ENCODE measurements at places on chromosomes 3 and 15.

GRCh38 chr15:25674913-25675312, 188.2 kb downstream of the ATP10A start:
- DNase-seq: no peak

DNA sequence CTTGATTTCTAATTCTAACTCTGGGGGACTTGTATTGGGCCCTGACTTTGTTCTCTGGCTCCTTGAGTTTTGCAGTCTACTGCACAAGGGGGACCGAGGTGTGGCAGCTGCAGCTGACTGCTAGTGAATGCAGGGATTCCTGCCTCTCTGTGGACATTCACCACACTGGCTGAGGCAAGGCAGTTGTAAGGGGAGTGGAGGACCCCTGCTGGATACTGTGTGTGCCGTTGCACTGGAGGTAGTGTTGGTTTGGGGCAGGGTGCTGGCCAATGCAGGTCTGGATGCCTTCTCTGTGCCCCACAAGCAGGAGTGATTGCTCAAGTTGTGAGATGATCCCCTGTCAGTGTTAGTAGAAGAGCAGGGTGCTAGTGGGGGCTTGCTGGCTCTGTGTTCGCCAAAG, 626.1 kb downstream of the SQOR start:
- DNase-seq: peak; percentile 24

DNA sequence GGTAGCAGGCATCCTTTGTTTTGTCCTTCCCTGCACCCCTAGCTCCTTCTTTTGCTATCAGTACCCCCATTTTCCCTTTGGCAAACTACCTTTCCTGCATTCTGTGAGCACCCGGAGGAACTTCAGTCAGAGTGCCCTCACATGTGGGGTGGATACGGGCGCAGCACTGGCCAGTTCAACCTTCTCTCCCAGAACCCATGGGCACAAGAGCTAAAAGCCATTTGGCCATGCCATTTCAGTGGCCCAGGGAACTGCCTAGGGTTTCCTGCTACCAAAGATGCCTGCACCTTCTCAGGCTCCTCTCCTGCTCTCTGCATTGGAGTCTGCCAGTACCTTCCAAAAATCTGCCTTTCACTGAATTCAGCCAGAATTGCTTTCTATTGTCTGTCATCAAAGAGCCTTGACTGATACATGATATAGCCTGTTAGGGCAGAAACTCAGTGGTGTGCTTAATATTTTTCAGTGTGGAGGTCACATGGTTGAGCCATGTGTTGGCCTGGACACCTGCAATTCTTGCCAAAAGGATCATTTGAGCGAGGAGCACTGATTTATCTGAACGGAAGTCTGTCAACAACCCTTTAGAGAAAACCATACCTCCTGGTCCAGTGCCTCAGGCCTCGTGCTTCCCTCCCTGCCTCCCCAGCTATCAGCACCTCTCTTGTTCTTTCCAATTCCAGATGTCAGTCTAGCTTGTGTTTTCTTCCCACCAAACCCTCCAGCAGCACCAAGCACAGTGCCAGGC, 27.0 kb upstream of the HHATL start:
- no peak for DNase-seq

- DNase-seq: no peak
These were observed 108.2 kb downstream of the TP63 start for GRCh38 chr3:189739378-189739777.

- no peak for DNase-seq
These were observed 213.7 kb downstream of the ALCAM start for GRCh38 chr3:105580296-105580965.

DNA sequence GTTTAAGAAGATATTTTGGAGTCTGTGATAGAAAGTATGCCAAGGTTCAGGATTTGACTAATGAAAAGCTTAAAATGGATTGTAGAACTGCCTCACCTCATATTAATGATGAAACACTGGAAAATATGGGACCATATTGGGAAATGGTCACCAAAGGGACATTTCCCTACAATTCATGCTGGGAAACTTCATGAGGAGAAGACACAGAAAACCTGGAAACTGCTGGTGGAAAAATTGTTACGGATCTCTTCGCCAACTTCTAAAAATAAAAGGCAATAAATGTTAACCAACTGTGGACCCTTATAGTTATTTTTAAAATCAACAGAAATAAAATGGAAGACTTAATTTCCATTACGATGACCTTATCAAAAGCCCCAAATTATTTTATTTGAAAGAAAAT, 97.6 kb upstream of the FRMD4B start:
- DNase-seq: no peak

DNA sequence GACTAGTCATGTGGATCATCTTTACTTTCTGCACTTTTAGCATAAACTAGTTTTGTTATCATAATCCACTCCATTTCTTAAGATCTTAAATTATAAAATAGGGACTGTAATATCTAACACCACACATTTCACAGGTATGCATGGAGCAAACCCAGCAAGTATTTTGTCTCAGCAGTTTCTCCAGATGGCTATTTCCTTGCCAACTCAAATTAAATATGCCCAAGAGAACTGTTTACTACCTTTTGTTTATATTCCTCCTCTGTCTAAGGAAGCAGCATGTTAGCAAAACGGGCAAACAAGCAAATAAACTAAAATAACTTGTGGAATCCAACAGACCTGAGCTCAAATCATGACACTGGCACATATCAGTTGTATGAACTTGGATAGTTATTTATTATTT, 379.8 kb downstream of the LSAMP start:
- DNase-seq: no peak

- no peak for DNase-seq
These were observed 165.3 kb upstream of the CTNNB1 start for GRCh38 chr3:41033956-41034519.

DNA sequence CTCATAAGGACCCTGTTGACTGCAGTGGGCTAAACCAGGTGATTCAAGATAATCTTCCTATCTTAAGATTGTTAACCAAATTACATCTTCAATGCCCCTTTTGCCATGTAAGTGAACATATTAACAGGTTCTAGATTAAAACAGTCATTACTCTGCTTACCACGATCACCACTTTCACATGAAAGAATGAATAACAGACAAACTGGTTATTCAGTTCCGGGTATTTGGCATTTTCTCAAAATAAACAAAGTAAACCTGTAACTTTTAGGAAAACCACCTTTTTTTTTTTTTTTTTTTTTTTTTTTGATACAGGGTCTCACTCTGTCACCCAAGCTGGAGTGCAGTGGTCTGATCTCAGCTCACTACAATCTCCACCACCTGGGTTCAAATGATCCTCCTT, 131.2 kb downstream of the IMPG2 start:
- DNase-seq: no peak

DNA sequence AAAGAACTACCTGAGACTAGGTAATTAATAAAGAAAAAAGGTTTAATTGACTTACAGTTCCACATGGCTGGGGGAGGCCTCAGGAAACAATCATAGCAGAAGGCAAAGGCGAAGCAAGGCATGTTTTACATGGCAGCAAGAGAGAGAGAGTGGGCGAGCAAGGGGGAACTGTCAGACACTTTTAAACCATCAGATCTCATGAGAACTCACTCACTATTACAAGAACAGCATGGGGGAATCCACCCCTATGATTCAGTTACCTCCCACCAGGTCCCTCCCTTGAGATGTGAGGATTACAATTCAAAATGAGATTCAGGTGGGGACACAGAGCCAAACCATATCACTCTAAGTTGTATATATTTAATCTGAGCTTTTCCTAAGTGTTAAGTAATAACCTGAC, 79.0 kb upstream of the MLF1 start:
- DNase-seq: no peak

GRCh38 chr3:126746395-126747177, 42.5 kb downstream of the CHCHD6 start:
- DNase-seq: no peak

DNA sequence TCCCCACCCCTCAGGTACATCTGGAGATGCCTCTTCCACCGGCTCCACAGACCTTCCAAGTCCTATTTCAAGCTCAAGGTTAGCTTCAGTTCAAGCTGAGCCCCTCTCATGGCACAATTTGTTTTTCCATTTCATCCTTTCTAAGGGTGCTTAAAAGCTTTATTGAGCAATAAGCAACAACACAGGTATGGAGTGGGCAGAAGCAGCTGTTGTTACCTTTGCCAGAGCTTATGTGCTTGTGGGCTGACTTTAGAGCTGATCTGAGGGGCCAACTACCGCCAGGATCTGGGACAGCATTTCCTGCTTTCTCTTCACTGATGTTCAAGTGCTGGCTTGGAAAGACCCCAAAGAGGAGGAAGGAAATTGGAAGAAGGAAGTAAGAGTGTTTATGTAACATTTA, 140.0 kb upstream of the KLHL25 start:
- no peak for DNase-seq

GRCh38 chr3:160685144-160685766, 8.3 kb downstream of the ARL14 start:
- DNase-seq: no peak

- no peak for DNase-seq
These were observed 264.4 kb upstream of the VEPH1 start for GRCh38 chr3:157767607-157768006.

DNA sequence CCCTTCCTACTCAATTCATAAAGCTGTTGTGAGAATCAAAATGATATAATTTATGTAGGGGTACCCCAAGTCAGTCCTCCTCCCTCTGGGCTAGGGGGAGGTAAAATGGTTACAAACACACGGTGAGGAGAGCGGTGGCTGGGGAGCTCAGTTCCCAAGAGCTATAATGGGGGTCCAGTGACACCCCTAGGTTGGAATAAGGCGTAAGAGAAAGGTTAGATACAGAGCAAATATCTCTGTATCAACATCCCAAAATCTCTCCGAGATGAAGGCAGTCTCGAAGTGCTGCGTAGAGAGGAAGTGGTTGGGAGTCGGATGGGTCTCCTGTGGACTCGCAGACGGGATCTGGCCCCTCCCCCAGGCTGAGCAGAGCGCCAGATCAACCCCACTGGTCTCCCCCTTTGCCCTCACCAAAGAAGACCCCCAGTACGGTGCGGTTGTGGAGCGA, 1.8 kb downstream of the DUOX2 start:
- no peak for DNase-seq

- DNase-seq: no peak
These were observed 25.6 kb upstream of the LDHAL6B start for GRCh38 chr15:59180945-59181600.

DNA sequence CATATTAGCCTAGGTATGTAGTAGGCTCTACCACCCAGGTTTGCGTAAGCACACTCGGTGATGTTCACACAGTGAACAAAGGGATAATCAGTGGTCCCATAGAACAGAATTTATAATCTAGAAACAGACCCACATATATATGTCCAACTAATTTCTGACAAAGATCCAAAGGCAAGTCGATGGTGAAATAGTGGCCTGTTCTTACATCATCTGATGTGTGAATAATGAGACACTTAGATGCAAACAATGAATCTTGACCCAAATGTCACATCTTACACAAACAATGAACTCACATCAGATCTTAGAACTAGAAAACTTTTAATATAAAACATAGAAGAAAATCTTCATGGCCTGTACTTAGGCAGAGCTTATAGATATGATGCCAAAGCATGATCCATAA, 17.6 kb upstream of the TM2D3 start:
- DNase-seq: no peak

GRCh38 chr3:72998466-72998865, 1.9 kb downstream of the PPP4R2 start:
- no peak for DNase-seq

DNA sequence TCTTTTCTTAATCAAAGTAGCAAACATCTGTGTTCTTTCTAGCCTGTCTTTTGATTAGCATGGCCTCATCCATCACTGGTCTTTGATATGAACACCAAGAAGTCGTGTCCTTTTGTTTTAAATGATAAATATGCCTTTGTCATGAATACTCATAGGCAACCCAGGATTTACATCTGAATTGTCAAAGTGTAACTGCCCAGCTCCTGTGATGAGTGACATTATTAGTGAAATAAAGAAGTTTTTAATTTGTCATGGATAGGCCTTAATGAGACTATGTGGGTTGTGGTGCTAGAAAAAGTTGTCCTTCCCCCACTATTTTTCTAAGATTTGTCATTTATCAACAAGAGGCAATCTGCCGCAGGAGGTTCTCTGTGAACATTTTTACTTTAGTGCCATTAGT, 150.0 kb downstream of the CDIN1 start:
- DNase-seq: no peak

- no peak for DNase-seq
These were observed 237.3 kb downstream of the CNTN6 start for GRCh38 chr3:1330107-1330506.

GRCh38 chr3:119700269-119700919, 2.4 kb upstream of the CFAP91 start:
- no peak for DNase-seq

GRCh38 chr15:70182858-70183695, 85.4 kb upstream of the TLE3 start:
- no peak for DNase-seq

DNA sequence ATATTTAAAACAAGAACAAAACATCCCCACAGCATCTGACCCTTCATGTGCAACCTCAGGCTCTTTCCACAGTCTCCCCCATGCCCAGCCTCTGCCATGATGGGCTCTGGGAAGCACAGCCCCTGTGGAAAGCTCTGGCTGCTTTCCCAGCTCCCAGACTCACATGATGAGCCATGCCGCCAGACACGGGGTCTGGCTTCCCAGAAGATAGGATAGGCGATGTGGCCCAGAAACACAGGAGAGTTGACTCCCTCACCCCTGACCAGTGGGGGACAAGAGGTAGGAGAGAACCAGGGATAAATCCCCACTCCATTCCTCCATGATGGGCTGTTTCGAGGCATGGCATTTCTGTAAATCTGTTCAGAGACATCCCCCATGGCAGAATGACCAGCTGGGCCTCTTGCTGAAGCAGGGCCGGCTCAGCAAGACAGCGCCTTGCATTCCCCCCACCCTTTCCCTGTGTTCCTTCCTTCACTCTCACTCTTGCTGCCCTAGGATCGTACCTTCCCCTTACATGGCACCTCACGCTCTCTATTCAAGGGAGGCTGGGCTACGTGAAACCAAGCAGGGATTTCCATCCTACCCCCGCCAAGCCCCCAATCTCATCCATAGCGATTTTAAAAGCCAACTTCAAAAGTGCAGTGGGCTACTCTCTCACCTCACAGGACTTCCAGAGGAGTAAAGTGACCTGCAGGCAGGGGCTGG, 192.4 kb downstream of the ABHD5 start:
- DNase-seq: no peak

GRCh38 chr15:40843885-40844695, at the start of gene SPINT1:
Gene SPINT1 (plus strand): TSS chr15:40844048. CDS start chr15:40844555, 507 bp downstream.
- peak; percentile 58 for DNase-seq
